ENCODE measurements at places on chromosomes 16 and 17.

DNA sequence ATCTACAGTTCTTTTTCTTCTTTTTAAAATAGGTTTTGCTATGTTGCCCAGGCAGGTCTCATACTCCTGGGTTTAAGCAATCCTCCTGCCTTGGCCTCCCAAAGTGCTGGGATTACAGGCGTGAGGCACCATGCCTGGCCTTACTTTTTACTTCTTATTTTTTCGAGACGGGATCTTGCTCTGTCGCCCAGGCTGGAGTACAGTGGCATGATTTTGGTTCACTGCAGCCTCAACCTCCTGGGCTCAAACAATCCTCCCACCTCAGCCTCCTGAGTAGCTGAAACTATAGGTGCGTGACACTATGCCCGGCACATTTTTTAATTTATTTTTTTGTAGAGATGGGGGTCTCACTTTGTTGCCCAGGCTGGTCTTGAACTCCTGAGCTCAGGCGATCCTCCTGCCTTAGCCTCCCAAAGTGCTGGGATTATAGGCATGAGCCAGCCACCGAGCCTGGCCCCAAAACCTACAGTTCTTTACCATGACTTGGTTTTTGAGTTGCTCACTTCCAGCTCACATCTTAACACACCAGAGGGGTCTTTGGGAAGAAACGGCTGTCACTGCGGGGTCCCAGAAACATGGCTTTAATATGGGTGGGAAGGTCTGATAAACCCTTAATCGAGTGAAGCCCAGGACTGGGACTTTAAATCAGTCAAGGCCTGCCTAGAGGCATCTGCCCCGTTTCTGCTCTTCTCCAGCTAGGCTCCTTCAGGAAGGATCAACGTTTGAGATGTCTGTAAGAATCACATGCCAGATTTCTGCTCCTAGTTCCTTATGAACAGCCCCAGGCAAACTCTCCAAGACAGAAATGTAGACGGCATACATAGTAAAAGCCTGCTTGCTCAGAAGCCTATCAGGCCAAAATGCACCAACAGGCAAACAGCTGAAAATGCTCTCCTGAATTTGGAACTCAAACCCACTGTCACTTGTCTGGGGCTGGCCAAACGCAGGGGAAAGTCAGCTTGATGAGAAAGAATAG lies 91.7 kb upstream of the TOB1 start:
- DNase-seq: no peak

GRCh38 chr16:54443352-54443751 lies 156.8 kb upstream of the IRX3 start:
- DNase-seq: no peak

- no peak for DNase-seq
Observed at GRCh38 chr17:75607086-75607485, 19.5 kb downstream of the MYO15B start.

DNA sequence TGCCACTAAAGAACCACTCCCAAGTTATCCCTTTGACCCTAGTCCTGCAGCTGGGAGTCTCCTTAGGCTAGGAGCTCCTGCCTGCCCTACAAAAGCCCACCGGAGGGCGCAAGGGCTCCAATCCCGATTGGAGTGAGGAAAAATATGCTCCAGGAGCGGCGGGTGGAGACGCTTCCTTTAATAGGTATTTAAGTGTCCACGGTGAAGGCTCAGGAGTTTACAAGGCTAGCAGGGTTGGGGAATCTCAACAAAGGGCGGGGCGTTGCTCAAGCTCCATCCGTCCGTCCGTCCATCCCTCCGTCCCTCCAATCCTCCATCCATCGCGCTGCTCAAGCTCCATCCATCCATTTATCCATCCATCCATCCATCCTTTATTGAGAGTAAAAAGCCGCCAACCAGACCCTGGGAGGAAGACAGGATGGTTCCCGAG lies 556 bp upstream of the SPNS1 start:
- DNase-seq: no peak

- no peak for DNase-seq
Observed at GRCh38 chr17:75094871-75095399, 7.2 kb downstream of the SLC16A5 start.

- no peak for DNase-seq
Observed at GRCh38 chr17:50682938-50683337, 24.8 kb downstream of the ANKRD40 start.

GRCh38 chr16:69890114-69890891 lies 60.8 kb upstream of the CLEC18A start:
- DNase-seq: no peak

- no peak for DNase-seq
Observed at GRCh38 chr16:23058576-23058975, 90.7 kb downstream of the USP31 start.

GRCh38 chr16:11051879-11052808 lies 107.8 kb downstream of the CLEC16A start:
- no peak for DNase-seq

- DNase-seq: no peak
Observed at GRCh38 chr17:12136646-12137045, 116.0 kb downstream of the MAP2K4 start.

- no peak for DNase-seq
Observed at GRCh38 chr16:9050102-9050830, 41.2 kb upstream of the HAPSTR1 start.

GRCh38 chr16:85083051-85083639 lies 29.1 kb downstream of the CIBAR2 start:
- DNase-seq: no peak

DNA sequence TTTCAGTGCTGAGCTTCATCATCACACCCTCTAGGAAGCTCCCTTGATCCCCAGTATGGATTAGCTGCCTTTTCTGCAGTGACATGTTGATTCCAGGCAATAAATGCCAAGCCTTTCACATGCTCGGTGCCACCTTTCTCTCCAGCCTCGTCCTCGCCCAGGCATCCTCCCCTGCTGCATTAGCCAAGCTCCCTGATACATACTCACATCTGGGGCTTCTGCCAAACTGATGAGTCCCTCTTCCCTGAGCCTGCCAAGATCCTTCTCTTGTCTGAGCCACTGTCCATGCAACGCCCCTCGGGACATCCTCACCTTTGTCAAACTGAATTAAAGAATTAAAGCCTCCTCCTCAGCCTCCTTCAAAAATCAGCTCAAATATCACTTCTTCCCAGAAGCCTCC lies 538.5 kb upstream of the CDH11 start:
- DNase-seq: no peak

- no peak for DNase-seq
Observed at GRCh38 chr17:1947229-1947742, 77.8 kb downstream of the RTN4RL1 start.

DNA sequence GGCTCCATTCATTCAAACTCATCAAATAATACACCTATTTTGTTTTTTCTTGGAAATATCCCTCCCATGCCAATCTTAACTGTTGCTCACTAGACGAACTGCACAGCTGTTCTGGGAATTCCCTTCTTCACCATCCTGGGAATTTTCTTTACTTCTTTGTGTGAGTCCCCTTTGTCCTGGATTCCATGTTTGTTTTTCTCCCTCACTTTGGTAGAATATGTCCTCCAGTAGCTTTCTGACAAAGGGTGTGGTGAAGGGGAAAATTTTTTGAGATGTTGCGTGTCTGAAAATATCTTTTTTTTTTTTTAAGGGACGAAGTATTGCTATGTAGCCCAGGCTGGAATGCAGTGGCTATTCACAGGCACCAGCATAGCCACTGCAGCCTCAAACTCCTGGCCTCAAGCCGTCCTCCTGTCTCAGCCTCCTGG lies 17.2 kb upstream of the UTP6 start:
- no peak for DNase-seq

DNA sequence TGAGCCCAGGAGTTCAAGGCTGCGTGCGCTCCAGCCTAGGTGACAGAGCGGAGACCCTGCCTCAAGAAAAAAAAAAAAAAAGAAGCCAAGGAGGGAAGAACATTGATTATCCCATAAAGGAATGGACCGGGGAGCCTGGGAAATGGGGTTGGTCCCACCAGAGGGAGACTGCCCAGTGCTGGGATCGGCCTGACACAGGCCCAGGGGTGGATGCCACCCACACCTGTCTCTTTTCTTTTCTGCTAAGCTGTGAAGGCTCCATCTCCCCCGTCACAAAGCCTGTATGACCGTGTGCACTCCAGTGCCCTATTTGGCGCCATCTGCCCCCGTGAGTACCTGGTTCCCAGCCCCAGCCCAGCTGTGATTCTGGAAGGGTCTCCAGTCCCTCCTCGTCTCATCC lies 15.7 kb downstream of the UBALD1 start:
- DNase-seq: no peak
